ENCODE measurements at places on chromosomes 7 and 10. TPM values are rescaled to one million over a fixed set of nuclear protein-coding genes. Genes with fewer than 3 reads are reported as not detected.

ZNF107 gene
- polyA plus RNA-seq, result 5.6 TPM

TFAM gene
- 49.7 TPM for polyA plus RNA-seq

HNRNPF gene
- 274 TPM for polyA plus RNA-seq

NPTX2 gene
- not detected for polyA plus RNA-seq

All from immature natural killer cell (primary cell).